ENCODE measurements at places on chromosomes 2 and 18.

DNA sequence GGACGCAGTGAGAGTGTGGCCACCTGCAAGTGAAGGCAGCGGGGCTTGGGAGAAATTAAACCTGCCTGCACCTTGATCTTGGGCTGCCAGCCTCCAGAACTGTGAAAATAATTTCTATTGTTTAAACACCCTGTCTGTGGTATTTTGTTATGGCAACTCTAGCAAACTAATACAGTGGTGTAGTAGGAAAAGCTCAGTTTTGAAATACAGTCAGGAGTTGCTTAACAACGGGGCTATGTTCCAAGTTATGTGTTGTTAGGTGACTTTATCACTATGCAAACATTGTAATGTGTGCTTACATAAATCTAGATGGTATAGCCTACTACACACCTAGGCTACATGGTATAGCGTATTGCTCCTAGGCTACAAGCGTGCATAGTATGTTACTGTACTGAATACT, 93.4 kb upstream of the FN1 start:
- DNase-seq = no peak

- no peak for DNase-seq
Measured at GRCh38 chr2:190781604-190782198, 98.9 kb upstream of the GLS start.

DNA sequence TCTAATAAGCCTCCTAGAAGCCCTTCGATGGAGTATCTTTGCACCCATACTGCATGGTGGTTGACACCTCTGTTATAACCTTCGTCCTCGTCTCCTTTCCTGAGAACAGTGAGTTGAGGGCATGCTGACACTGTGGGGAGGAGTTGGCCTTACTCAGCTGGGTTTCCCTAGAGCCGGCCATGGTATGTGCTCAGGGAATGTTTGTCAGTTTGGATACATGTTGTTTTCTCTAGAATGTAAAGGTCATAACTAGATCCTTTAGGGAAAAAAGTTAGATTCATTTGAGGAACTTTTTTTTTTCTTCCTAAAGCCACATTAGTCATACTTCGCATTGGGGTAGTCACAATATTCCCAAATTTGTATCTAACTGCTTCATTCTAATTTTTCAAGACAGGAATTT, 106.0 kb upstream of the FOSL2 start:
- DNase-seq = no peak

GRCh38 chr18:69383186-69383585, 17.5 kb upstream of the DOK6 start:
- no peak for DNase-seq

GRCh38 chr2:188609321-188610049, 317.8 kb downstream of the GULP1 start:
- no peak for DNase-seq

DNA sequence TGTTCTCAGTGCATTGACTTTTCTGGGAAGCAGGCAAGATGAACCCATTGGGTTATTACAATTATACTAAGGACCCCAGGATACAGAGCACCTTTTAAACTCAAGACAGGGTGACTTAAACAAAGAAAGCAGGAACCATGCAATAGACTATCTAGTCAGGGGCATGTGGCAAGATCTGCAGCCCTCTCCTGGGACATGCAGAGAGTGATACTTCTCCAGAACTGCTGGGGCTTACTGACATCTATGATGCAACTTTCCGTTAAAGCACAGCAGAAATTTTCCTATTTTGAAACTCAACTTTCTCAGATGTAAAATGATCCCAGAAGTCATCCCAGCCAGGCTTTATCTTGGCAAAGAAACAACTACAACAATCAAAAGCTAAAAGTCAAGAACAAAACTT, 162.2 kb upstream of the HNMT start:
- no peak for DNase-seq

- no peak for DNase-seq
Measured at GRCh38 chr2:196697825-196698224, 58.3 kb downstream of the CCDC150 start.

DNA sequence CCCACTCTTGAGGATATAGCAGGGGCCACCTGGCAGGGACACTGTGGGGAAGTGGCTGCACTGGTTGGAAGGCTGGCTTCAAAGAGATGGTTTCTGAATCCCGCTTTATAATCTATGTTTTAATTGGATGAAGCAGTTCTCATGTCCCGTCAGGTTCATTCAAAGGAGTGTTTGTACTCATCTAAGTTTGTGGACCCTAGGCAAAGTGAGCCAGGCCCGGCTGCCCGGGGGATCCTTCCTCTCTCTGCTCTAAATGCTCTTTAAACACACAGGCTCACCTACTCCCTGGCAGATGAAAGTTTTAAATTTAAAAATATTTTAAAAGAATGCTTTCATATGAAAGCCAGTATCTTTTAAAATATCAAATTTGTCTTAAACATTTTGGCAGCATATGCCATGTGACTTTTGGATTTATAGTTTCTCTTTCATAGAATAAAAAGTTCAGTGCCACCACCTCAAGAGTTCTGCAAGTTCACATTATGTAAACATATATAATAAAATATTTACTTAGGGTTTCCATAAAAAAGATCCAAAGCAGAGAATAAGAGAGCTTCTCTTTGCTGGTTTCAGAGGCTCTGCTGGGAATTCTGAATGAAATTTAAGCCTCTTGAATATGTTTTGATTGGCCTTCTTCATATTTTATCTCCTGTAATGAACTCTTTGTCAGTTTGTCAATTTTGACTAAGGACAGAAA, 143.5 kb upstream of the ALPP start:
- no peak for DNase-seq

All from stimulated activated CD8-positive, alpha-beta memory T cell treated with anti-CD3 and anti-CD28 coated beads, Interleukin-2, amount 100 ng/mL, for 1 hour (primary cell).